ENCODE measurements at places on chromosomes 12 and 14.

DNA sequence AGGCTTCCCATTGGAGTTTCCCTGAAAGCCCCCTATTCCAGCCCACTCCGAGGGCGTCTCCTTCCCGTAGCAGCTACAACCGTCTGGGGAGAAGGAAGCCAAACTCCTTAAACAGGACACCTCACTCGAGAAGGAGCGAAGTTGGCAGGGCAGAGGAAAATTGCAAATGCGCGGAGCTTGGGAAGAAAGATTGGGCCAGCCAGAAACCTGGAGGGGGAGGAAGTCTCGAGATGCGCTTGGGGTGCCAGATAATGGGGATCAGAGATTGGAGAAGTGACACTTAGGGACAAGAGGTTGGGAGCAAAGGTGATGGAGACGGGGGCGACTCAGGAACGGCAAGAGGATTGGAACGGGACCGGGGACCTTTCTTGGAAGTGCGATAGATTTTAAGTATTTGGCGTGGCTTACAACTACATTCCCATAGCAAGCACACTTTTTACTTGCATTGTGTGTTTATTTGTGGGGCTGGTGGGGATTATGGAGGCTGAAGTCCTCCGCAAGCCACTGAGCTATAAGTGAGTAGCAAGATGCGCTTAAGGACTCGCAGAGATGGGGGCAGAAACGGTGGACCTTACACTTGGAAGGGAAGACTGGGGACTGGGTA lies 926 bp downstream of the HRK start:
- DNase-seq = no peak

DNA sequence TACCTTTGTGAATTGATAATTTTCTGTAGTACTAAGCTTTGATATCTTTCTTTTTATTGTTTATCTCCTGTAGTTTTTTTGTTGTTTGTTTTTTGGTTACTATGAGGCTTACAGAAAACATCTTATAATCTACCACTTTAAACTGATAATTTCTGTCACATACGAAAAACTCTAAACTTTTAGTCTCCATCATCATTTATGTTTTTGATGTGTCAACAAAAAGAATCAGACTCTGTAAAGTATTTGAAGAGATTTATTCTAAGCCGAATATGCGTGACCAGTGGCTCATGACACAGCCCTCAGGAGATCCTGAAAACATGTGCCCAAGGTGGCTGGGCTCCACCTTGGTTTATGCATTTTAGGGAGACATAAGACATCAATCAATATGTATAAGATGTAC lies 167.1 kb upstream of the ARHGAP5 start:
- DNase-seq = no peak

GRCh38 chr12:12714276-12715021 lies 2.7 kb upstream of the CDKN1B start:
- DNase-seq = no peak

DNA sequence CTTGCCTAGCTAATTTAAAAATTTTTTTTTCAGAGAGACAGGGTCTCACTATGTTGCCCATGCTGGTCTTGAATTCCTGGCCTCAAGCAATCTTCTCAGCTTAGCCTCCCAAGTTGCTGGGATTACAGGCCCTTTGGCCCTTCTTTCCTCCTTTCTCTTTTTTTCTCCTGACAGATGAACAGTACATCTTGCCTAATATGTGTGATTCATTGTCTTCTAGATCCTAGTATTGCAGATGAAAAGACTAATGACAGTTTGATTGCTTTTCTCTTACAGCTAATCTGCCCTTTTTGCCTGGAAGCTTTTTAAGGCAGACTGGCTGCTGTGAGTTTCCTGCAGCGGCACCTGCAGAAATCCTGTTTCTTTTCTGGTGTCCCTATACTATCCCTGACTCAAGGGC lies 12.0 kb downstream of the DEPDC4 start:
- DNase-seq = no peak

GRCh38 chr14:33812601-33813000 lies 138.3 kb downstream of the EGLN3 start:
- DNase-seq = no peak

DNA sequence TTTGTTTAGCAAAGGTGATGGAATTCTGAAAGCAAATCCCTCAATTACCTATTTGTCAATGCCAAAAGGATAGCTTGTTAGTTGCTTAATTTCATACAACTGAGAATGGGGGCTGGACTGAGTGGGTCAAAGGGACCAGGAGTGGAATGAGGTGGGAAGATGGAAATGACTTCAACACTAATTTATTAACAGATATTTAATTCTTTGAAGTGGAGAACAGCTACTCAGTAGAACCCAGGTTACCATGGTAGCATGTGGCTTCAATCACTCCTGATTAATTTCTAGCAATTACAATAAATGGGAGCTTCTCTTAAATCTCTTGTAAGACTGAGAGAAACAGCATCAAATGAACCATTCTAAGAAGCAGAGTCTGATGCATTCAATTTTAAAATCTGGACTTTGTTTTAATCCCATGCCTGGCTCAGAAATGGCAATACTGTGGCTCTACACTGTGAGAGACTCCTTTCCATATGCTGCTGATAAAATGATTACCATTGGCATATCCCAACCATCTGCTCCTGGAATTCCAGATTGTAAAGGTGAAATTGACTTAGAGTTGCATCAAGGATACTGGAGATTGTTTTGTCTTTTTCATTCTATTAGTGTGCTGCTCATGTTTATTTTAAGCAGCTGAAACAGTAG lies 607.8 kb downstream of the SNAPC1 start:
- DNase-seq = no peak

DNA sequence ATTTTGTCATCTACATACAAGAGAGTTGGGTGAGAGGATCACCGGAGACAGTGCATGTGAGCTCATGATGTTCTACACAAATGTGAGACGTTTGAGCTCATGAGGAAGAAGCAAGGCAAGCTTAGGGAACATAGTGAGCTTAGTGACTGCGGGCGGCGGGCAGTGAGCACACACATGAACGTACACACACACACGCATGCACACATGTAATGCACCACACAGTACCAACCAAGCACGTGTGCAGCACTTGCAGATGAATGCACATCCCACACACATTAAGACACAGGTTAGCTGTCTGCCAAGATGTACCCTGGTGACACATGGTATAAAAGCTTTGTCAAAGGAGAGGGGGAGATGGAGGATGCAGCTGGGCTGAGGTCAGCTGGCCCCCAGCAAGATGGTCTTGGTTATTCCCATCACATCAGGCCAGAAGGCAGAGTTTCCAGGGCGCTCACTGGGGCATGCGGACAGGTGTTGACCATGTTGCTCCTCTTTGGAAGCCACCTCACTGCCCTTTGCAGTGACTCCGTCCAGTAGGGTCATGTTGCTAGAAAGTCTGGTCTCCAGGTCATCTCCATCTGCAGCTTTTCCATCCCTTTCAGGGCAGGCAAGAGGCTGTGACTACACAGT lies 8.7 kb upstream of the CACNA2D4 start:
- no peak for DNase-seq

DNA sequence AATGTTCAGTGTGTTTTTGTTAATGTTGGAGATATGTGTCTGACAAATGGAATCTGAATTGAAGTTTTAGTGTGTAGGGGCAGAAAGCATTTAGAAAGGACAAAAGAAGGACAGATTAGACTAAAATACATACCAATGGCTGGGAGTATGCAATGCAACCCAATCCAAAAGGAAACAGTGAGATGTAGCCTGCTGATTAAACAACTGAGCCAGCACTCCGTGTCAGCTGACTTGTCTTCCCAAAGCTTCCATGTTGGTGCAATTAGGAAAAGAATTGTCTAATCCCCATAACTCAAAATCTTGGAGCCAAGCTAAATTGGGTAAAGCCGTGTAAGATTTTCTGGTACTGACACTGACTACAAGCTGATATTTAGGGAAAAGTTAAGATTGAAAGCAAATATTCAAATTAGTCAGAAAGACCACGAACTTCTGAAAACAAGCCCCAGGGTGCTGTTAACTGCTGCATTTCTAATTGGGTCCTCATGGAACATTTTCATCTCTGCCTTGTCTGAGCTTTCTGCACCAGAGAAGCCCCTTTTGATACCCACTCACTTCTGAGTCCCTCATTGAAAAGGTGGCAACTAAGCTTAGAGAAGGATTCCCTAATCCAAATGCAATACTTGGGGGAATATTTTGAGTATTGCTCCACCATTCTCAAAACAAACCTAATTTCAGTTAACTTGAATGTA lies 109.1 kb downstream of the DAD1 start:
- DNase-seq = no peak

DNA sequence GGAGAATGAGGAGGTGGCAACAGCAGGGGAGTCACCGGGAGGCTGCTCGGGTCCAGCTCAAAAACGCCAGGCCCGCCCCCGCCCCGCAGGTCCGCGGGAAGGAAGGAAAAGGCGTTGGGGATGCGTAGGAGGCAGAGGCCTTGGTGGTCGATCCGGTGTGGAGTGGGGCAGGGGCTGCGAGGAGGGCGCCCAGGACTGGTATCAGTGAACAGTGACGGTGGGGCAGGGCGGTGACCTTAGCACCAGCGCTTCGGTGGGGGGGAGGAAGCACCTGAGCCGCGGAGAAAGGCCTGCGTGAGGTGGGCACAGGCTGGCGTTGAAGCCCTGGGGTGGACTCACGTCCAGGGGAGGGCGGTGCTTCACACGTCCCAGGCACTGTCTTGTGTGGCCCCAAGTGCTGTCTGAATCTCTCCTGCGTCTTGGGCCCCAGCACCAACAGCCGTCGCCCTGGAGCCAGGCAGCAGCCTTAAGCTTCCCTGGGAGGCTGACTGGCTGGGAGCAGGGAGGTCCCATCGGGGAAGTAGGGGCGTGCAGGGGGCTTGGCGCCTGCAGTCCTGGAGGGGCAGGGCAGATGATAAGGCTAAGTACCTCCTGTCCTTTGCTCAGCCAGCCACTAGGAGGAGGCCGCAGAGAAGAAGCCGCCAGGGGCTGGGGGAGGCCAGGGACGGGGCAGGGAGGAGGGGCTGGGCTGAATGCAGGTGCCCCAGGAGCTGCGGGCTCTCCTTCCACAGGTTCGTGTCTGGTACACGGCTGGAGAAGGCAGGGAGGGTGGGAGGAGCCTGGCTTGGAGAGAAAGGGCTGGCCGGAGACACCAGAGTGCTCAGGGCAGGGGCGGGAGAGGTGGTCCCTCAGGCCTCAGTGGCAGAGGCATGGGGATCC lies 26.5 kb downstream of the ZBTB42 start:
- DNase-seq = no peak

DNA sequence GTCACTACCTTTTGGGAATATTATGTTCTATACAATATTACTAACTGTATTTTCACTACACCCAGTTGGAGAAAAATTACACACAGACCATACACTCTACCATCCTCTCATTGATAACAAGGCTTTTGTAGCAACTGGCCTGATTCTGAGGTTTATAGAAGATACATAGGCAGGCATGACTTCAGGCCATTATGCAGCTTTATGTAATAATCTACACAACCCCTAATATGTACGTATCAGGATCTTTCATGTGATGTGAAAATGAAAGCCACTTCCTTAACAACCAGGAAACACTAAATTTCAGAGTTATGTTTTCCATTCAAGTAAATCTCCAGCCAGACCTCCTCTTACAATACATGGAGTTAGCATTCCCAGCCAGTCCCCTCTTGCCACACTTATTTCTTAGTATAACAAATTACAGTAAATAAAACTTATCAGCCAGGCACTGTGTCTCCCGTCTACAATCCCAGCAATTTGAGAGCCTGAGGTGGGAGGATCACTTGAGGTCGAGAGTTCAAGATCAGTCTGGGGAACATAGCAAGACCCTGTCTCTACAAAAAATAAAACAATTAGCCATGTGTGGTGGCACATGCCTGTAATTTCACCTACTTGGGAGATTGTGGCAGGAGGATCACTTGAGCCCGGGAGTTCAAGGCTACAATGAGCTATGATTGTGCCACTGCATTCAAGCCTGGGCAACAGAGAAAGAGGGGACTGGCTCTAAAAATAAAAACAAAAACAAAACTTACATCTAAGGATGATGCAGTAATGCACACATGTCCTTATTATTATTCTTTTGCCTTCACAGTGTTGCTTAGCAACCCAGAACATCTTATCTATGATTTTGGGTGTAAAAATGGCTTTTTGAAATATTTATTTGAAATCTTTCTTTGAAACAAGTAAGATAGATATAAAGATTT lies 10.4 kb upstream of the OSBPL8 start:
- no peak for DNase-seq

- DNase-seq = no peak
Observed at GRCh38 chr14:64569138-64569631, 19.4 kb downstream of the PPP1R36 start.

- DNase-seq = no peak
Observed at GRCh38 chr14:82641050-82641540, 1107.4 kb upstream of the SEL1L start.
